AG10803 (cell line): ENCODE measurements at places on chromosomes 6 and 20.

- DNase-seq: no peak
Measured at GRCh38 chr20:57656821-57657534, 36.8 kb upstream of the ZBP1 start.

DNA sequence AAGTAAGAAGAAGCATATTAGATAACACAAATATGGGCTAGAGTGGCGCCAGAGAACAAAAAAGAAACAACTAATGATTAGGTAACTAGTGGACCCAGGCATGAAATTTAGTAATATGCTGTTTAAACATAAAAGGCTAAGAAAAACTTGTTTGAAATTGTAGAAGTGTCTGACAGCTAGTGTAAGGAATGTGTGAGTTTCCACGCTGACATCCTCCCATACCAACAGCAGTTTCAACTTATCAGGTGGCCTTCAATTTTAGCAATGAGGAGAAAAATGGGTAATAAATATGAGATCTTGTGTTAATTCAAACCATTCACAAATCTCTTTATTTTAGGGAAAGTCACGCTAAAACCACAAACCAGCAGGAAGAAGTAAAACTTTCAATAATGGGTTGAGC is 440.2 kb upstream of the FLRT3 start:
- DNase-seq: peak; percentile 76

GRCh38 chr6:136720045-136720770 is 72.1 kb downstream of the MAP3K5 start:
- no peak for DNase-seq

GRCh38 chr6:168054765-168055560 is 24.0 kb downstream of the FRMD1 start:
- DNase-seq: no peak

- DNase-seq: no peak
Measured at GRCh38 chr6:168387911-168388310, 53.1 kb upstream of the SMOC2 start.

- no peak for DNase-seq
Measured at GRCh38 chr20:21358737-21359136, 38.6 kb downstream of the NKX2-4 start.

- no peak for DNase-seq
Measured at GRCh38 chr6:35547676-35548075, 35.0 kb upstream of the TULP1 start.
